ENCODE measurements at places on chromosomes 11 and 22.

GRCh38 chr22:29268511-29269229 is 602 bp downstream of the EWSR1 start:
- no peak for DNase-seq

DNA sequence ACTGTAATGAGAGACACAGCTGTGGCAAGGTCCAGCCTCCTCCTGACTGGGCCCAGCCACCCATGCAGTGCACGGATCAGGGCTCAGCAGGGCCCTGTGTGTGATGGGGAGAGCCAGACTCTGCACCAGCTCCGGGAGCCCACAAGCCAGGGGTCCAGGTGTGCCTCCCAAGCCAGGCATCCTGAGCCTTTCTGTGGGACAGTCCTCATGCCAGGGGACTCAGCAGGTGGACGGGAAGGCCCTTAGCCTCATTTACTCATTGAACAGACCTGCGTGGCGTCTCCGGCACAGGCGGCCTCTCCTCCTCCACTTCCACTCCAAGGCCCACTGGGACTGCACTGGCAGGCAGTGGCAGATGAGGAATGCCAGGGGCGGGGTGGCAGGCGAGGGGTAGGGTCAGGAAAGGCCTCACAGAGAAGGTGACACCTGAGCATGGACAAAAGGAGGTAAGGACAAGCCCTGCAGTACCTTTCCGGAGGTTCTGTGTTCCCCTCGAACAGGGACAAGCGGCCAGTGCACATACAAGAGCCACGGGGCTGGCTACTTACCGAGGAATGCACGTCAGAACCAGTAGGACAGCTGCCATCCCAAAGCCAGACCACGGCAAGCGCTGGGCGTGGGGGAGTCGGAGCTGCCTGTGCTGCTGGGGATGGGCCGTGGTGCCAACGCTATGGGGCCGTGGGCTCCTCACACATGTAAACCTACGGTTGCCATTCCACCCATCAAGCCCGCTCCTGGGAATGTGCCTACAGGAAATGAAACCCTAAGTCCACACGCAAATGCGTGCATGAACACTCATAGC is 52.7 kb downstream of the IGF2 start:
- no peak for DNase-seq

GRCh38 chr11:64196626-64197025 is 9.9 kb upstream of the FERMT3 start:
- DNase-seq: no peak

DNA sequence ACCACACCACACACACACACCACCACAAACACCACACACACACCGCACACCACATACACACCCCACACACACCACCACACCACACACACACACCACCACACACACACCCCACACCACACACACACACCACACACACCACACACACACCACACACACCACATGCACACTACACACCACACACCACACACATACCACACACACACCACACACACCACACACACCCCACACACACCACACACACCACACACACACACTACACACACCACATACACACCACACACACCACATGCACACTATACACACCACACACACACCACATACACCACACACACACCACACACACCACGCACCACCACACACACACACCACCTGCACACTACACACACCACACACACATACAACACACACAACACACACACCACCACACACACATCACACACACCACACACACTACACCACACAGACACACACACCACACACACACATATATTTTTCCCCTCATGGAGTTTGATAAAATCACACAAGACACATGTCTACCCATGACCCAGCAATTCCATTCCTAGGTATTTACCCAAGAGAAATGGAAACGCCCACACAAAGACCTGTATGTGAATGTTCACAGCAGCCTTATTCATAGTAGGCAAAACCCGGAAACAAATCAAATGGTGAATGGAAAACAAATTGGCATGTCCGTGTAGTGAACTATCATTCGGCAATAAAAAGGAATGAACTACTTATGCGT is 14.3 kb downstream of the CD5 start:
- no peak for DNase-seq

- no peak for DNase-seq
These were observed 91.9 kb upstream of the TMEM45B start for GRCh38 chr11:129723761-129724162.
